MG63 (cell line): ENCODE measurements at places on chromosomes 1 and 21. TPM values are rescaled to one million over a fixed set of nuclear protein-coding genes. Genes with fewer than 3 reads are reported as not detected.

DNA sequence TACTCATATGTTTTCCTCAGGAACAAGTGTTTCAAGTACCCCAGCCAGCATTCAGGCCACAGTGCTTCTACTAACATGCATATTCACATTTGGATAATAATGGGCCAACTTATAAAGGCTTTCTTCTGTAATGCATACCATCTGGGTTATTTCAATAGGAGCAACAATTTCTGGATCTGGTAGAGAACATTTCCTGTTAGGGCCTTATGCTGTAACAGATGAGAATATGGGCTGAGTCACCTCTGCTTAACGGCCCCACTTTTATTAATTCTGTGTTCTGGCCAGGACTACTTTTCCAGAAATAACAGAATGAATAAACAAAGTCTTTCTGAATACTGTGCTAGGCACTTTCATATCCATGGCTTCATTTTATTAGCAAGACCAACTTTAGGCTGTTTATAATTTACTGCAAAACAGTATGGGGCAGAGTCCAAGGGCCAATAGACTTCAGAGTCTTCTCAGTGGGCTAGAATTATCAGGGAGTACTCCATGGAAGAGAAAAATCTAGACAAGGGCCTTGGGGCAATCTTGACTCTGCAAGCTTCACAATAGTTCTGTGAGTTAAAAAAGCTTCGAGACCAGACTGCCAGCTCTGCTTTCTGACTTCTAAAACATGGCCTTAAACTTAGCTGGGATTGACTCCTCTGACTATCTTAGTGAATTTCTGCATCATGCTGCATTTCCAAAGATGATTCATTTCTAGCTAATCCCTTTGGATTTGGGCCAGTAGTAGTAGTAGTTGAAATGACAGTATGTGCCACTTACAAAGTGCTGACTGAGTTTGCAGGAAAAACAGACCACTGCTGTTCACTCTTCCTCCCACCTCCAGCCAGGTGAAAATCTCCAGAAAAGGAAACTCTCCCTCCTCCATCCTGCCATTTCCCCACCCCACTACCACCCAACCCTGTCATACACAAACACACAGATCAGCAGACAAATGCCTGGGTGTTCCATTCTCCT lies 8.2 kb upstream of the SSX2IP start:
- peak; percentile 44 for DNase-seq

- DNase-seq = peak; percentile 91
Measured at GRCh38 chr1:226809785-226810571, 60.4 kb upstream of the PSEN2 start.

CORT gene
- total RNA-seq = 0.33 TPM in 1 of 2 replicates, not detected in the other

- no peak for DNase-seq
Measured at GRCh38 chr1:193348091-193348768, 161.8 kb upstream of the B3GALT2 start.

DNA sequence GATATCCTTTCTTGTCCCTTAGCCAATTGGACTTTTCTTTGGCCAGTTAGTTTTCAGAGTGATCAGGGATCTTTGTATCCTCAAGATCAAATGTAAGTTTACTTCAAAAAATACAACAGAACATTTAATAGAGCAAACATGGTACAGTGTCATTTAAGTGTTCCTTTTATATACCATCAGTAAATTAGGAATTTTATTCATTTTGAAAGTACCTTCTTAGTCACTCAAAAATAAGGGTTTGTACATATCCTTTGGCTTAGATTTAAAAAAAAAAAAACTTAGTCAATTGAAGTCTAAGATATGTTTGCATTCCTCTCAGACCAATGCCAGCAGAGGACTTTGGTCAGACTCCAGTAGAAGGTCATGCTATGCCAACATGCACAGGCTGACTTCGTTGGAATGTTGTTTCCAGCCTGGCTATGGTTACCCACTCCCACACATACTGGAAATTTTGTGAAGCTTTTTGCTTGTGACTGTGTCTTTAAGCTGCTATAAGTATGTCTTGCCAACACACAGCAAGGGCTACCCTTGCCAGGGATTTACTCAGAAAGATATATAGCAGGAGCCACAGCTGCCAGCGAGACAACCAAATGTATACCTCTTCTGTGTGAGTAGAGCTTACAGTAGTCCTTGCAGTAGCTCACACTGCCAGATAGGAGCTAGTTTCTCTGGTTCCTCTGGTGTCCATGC lies 81.5 kb upstream of the LRIF1 start:
- DNase-seq = peak; percentile 95

ATPAF1 gene
- 85.4 and 87.0 TPM in 2 replicates for total RNA-seq

DNA sequence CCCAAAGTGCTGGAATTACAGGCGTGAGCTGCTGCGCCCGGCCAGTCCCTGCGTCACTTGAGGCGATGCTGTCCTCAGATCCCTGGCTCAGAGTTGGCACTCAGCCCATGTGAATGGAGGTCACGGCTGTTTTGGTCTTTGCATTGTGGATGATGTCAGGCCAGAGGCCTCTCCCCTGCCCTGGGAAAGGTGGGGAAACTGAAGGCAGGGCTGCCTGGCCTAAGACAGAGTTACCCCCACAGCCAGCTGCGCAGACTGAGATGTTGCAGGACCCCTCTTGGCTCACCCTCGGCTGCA lies 821 bp downstream of the MASP2 start:
- no peak for DNase-seq

DNA sequence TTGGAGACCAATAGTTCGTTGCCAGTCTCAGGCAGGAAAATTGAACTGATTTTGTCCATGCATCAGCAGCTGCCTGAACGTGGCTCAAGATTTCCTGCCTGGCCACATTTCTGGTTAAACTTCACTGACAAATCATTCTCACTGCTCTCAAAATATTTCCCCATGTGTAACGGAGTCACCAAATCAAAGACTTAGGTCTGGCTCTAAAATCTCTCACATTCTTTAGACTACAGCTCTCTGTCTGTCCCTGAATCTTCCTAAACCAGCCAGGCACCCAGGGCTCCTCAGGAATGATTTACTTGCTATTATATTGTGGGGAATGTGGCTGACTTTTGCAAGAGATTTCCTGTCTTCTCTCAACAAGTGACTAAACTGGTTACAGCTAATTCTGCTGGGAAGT lies 49.2 kb upstream of the GJA8 start:
- no peak for DNase-seq

GRCh38 chr1:56363007-56363770 lies 216.2 kb downstream of the PLPP3 start:
- no peak for DNase-seq

DNA sequence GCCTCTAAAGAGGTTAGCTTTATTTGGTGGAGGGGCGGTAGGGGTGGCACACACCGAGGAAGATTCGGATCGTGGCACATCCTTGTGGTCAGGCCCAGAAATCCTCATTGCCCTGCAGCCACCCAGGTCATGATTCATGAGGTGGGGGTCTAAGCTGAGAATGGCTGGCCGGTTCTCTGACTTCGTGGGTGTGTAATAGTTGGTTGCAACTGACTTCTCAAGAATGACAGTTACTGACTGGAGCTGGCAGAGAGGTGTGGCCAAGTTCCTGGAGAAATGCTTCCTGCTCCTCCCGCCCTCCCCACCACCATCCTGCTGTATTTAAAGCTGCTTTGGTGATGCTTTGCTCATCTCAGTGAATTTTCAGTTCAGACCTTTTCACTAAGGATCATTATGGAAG lies 198.6 kb downstream of the KIF26B start:
- DNase-seq = no peak

KCTD3 gene
- total RNA-seq = 42.0 and 43.6 TPM in 2 replicates

DNA sequence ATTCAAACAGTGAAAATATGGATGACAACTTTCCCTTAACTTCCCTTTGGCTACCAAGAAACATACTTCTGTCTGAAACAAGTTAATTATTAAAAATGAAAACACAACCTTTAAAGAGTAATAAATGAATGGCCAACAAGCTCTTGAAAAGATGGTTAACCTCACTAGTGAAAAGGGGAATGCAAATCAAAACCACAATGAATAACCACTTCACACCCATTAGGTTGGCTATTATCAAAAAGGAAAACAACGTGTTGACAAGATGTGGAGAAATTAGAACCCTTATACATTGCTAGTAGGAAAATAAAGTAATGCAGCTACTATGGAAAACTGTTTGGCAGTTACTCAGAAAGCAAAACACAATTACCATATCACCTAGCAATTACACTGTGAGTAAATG lies 14.1 kb downstream of the COP1 start:
- no peak for DNase-seq

- DNase-seq = no peak
Measured at GRCh38 chr1:188432427-188432826, 1603.7 kb downstream of the PLA2G4A start.

DNA sequence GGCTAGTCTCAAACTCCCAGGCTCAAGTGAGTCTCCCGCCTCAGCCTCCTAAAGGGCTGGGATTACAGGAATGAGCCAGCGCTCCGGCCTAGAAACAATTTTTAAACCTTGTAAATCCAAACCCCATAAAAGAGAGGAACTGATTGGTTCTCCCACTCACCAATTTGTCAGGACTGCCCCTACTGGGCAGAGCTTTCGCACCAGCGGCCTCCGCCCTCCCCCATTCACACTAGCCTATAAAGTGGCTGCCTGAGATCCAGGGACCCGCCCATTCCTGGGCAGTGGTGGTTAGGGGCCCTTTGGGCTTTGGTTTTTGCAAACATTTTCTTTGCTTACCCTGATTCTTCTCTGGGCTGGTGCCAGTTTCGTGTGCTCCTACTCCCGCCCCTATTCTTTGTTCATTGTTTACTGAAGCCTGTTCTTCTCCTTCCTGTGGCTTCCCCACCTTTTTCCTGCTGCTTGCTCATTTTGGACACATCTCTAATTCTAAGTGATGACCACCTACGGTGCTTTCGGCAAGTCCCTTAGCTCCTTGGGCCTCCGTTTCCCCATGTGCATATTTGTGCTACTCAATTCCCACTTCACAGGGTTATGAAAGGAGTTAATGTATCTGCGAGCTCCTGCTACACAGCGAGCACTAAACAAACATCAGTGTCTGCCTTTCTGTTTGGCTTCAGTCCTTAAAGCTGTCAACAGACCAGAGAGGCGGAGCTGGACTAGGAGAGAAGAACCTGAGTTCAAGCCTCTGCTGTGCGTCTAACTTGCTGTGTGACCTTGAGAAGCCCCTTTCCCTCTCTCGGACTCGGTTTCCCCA lies 39.8 kb upstream of the CLIC4 start:
- DNase-seq = peak; percentile 98

DNA sequence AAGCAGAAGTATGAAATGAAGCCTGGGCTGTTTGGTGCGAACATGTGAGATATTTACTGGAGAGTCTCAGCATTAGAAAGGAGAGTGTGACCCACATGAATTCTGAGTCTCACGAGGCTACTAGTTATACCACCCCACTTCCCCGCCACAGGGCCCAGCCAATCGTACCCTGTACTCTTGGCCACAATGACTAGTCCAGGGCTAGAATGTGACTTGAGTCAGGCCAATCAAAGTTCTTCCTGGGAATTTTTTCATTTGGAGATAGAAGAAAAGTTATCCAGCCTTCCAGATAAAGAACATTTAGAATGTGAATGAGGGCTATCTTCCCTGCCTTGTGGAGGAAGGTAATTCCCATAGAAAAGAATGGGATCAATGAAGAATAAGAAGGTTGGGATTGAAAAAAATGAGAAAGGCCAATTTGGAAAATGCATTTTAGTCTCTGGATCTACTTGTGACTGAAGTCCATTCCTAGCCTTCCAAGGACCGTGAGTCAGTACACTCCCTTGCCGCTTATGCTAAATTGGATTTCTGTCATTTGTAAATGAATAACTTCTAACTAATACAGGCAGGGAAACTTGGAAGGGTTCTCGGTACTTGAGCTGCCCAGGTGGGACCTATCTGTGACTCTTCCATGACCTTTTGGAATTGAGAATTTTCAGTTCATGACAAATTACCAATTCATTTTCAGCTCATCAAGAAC lies 12.3 kb upstream of the RIMKLA start:
- no peak for DNase-seq

SELL gene
- 0.10 and 1.5 TPM in 2 replicates for total RNA-seq

ZBTB8A gene
- 2.6 and 3.2 TPM in 2 replicates for total RNA-seq

DNA sequence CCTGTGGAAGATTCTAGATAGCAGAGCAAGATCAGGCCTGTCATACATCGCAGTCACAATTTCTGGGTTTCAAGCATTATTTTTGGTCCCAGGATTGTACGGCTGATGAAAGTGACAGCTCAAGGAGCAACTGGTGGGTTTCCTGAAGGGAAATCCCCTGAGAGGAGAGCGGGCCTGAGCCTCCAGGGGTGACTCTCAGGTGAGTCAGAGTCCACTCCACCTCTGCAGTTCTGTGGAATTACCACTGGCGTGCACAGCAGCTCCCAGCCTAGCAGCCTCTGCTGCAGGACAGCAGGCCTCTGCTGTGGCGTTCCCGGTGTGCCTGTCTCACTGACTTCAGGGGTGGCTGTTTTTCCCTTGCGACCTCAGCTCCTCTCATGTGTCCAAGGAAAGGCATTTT lies 24.4 kb downstream of the SLC66A1 start:
- DNase-seq = peak; percentile 12

DNA sequence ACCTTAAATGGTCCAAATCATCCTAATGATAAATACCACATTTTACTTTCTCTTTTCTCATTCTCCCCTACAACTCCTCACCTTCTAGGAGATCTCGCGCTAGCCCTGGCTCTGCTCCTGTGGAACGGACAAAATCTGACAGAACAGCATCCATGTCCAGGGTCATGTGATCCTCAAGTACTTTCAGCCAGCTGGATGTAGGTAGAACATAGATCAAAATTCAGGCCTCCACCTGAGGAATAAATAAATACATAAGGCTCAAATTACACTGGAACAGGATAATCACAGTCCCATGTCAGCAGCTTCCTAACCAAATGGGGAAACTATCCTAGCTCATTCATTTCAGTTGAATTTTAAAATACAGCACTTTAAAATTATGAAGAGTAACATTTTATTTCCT lies 33.2 kb downstream of the OTUD7B start:
- no peak for DNase-seq

GRCh38 chr1:234610061-234610665 lies at the start of gene IRF2BP2:
TSS of gene IRF2BP2 (minus strand) at chr1:234610178. CDS start at chr1:234609494, 684 bp downstream.
- DNase-seq = peak; percentile 86

DNA sequence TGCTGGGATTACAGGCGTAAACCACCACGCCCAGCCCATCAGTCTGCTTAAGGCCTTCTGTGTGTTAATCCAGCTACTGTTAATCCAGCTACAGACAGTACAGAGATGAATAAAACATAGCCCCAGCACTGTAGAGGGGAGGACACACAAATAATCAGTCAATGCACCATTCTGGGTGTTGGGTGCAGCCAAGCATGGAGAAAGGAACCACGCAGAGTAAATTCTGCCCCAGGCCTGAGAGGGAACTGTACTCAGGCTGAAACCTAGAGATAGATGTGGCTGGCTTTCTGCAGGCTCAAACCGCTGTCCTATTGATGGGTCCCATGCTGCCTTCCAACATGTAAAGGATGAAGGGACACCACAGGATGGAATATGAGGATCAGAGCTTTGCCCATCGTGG lies 136.8 kb upstream of the IGSF21 start:
- no peak for DNase-seq

HTR1D gene
- 0.20 TPM in 1 of 2 replicates, not detected in the other for total RNA-seq

GRCh38 chr21:32562426-32562825 lies 22.9 kb downstream of the TCP10L start:
- DNase-seq = no peak

- DNase-seq = no peak
Measured at GRCh38 chr1:32772281-32773017, 44.7 kb downstream of the YARS1 start.

GRCh38 chr1:192601567-192601966 lies 26.0 kb downstream of the RGS1 start:
- no peak for DNase-seq

ERRFI1 gene
- total RNA-seq = 66.9 and 104 TPM in 2 replicates

- DNase-seq = peak; percentile 40
Measured at GRCh38 chr21:42162831-42163510, 56.0 kb upstream of the ABCG1 start.
